ENCODE measurements at places on chromosomes 3 and 15. TPM values are rescaled to one million over a fixed set of nuclear protein-coding genes. Genes with fewer than 3 reads are reported as not detected.

TTLL13 gene
- not detected for total RNA-seq

CKMT1A gene
- 2.3 TPM for total RNA-seq

FGF12 gene
- total RNA-seq = 0.39 TPM

CD96 gene
- total RNA-seq = not detected

MON1A gene
- 10.0 TPM for total RNA-seq

TM4SF1 gene
- total RNA-seq = 1.8 TPM

SLC6A20 gene
- total RNA-seq = not detected

RFX7 gene
- 7.1 TPM for total RNA-seq

PDZRN3 gene
- 12.8 TPM for total RNA-seq

HGD gene
- total RNA-seq = 0.65 TPM

XCR1 gene
- total RNA-seq = under 0.01 TPM

PLA2G4E gene
- total RNA-seq = not detected

GHSR gene
- not detected for total RNA-seq

QARS1 gene
- 587 TPM for total RNA-seq

SI gene
- not detected for total RNA-seq

CFAP100 gene
- not detected for total RNA-seq

GOLGA8S gene
- total RNA-seq = under 0.01 TPM

GPX1 gene
- total RNA-seq = 85.2 TPM

SHF gene
- total RNA-seq = 10.6 TPM

IL5RA gene
- not detected for total RNA-seq

ARGFX gene
- not detected for total RNA-seq

MESP2 gene
- total RNA-seq = 0.39 TPM

ACKR2 gene
- total RNA-seq = 83.1 TPM

ZNF385D gene
- total RNA-seq = not detected

GPR160 gene
- not detected for total RNA-seq

GP9 gene
- total RNA-seq = not detected
